ENCODE measurements at places on chromosomes 12 and 14. TPM values are rescaled to one million over a fixed set of nuclear protein-coding genes. Genes with fewer than 3 reads are reported as not detected.

Gene IL31
- not detected for total RNA-seq

Gene TBX5
- total RNA-seq, result 0.12 TPM

Gene IFI27
- 282 TPM for total RNA-seq

Gene GLT1D1
- total RNA-seq, result not detected

Gene KCNH3
- total RNA-seq, result not detected

Gene GALNT9
- not detected for total RNA-seq

Gene RASAL1
- total RNA-seq, result not detected

Gene PZP
- not detected for total RNA-seq

Gene SIX6
- 0.16 TPM for total RNA-seq

Measured in hair follicle dermal papilla cell (primary cell).